ENCODE measurements at places on chromosomes 5 and 9. TPM values are rescaled to one million over a fixed set of nuclear protein-coding genes. Genes with fewer than 3 reads are reported as not detected.

DNA sequence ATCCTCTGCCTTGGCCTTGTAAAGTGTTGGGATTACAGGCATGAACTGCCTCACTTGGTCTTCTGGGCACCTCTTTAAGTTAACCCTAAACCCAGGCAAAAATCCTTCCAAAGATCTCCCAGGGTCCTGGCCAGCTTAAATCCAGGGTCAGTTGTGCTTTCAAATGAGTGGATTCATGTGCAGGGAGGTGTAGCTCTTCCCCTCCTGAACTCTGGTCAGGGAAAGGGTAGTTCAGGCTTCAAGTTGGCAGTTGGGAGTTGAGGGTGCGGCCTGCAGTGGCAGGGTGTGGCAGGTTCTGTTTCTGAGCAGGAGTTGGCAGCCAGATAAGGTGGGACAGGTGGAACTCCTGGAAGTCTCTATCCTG, 3.6 kb downstream of the HNRNPAB start:
- no peak for DNase-seq

GRCh38 chr5:90548069-90548593, 10.5 kb upstream of the ADGRV1 start:
- DNase-seq, result no peak

GRAMD2B gene
- total RNA-seq, result 6.0 TPM

DNA sequence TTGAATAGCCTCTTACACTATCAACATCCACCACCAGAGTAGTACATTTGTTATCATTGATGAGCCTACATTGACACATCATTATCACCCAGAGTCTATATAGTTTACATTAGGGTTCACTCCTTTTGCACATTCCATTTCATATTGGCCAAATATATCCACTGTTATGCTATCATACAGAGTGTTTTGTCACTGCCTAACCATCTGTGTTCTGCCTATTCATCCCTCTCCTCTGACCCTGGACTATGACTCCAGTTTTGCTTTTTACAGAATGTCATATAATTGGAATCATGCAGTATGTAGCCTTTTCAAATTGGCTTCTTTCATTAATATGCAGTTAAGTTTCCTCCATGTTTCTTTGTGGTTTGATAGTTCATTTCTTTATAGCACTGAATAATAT, 904.7 kb downstream of the TLE1 start:
- DNase-seq, result no peak

ITGA1 gene
- total RNA-seq, result 13.0 TPM

DNA sequence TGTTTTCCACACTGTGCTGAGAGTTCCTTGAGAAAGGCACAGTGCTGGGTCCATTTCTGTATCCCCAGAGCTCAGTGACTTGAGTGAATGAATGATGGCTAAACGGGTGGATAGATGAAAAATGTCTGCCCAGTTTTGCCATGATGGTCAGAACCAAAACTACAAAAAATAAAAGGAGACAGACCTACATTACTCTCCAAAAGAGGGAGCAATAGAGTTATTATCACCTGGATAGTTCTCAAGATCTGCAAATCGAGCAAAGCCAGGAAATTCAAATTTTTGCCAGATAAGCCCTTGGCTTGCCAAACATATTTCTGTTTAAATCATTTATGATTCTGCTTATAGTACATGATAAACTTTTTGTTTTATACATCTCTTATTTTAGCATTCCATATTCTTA, 214.2 kb upstream of the ZNF462 start:
- no peak for DNase-seq

PJA2 gene
- 61.7 TPM for total RNA-seq

SPINK7 gene
- total RNA-seq, result not detected

CCNI2 gene
- 13.8 TPM for total RNA-seq

DNA sequence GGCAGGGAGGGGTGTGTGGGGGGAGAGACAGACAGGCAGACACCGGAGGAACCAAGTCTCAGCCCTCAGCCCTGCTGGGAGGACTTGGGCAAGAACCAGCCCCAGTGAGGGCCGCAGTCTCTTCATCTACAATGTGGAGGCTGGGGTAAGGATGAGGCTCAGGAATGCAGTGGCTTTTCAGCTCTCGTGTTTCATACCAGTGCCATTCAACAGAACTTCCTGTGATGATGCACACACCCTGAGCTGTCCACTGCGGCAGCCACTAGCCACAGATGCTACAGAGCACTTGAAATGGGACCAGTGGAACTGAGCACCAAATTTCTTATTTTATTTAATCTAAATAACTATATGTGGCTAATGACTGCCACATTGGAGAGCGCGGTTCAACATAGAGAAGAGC, 10.7 kb downstream of the CAMK2A start:
- DNase-seq, result no peak

DENND1A gene
- total RNA-seq, result 14.1 TPM

DNA sequence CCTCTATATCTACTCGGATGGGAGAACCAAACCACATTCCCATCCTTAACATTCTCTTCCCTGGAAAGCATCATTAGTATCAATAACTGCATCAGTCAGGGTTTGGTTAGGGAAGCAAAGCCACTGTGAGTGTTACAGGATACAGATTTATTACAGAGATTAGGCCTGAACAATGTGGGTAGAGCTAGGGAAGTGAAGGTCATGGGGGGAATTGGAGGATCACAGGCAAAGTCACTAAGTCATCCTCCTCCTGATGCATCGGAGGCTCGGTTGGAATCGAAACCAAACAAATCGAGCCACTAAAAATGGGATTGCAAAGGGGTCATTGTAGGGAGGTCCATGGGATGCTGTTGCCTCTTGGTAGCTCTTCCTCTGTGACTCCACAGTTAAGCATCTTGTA, 61.8 kb upstream of the ZBTB43 start:
- DNase-seq, result no peak

GRCh38 chr9:34674440-34674839, 12.0 kb upstream of the CCL27 start:
- no peak for DNase-seq

GRCh38 chr5:39469176-39469575, 44.4 kb upstream of the DAB2 start:
- DNase-seq, result no peak

SLC36A3 gene
- total RNA-seq, result not detected

FBP2 gene
- not detected for total RNA-seq

- no peak for DNase-seq
These were observed 179.9 kb upstream of the KLF4 start for GRCh38 chr9:107669422-107669821.

TAF11L10 gene
- total RNA-seq, result not detected

- DNase-seq, result no peak
These were observed 1.2 kb upstream of the BTF3 start for GRCh38 chr5:73496984-73497457.

DNA sequence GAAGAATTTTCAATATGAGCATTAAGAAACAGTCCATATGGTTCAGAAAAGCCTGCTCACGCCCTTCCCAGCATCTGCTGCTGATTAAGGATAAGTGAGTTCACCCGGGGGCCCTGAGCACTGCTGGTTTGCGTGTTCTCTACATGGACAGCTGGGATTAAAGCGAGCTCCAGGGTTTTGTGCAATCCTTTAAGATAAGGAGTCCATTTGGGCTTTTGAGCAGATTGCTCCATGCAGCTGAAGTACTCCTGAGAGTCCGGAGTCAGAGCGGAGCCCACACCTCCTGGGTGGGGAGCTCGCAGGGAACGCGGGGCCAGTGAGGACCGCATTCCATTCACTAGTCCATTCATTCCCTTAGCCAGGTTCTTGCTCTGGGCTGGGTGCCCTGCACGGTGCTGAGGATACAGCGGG, 149.3 kb upstream of the COL5A1 start:
- DNase-seq, result no peak

DNA sequence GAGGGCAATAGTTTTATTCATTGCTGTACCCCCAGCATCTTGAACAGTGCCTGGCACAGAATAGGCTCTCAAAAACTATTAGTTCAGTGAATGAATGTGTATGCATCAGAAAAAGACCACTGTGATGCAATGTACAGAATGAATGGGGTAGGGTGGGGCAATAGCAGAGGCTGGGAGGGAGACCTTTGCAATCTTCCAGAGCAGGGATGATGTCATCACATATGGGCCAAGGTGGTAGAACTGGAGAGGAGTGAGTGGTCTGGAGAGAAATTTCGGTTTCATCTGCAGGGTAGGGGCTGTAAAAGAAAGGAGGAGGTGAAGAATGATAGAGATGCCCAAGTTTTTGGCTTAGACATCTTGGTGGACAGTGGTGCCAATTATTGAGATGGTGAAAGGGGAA, 23.4 kb upstream of the ARAP3 start:
- no peak for DNase-seq

- no peak for DNase-seq
These were observed 33.4 kb downstream of the BARHL1 start for GRCh38 chr9:132615774-132616173.

PCDHB14 gene
- total RNA-seq, result not detected

- DNase-seq, result no peak
These were observed 563.9 kb upstream of the ADAMTS16 start for GRCh38 chr5:4576161-4576748.

- DNase-seq, result no peak
These were observed 251.6 kb upstream of the PTGER4 start for GRCh38 chr5:40428126-40428525.

DNA sequence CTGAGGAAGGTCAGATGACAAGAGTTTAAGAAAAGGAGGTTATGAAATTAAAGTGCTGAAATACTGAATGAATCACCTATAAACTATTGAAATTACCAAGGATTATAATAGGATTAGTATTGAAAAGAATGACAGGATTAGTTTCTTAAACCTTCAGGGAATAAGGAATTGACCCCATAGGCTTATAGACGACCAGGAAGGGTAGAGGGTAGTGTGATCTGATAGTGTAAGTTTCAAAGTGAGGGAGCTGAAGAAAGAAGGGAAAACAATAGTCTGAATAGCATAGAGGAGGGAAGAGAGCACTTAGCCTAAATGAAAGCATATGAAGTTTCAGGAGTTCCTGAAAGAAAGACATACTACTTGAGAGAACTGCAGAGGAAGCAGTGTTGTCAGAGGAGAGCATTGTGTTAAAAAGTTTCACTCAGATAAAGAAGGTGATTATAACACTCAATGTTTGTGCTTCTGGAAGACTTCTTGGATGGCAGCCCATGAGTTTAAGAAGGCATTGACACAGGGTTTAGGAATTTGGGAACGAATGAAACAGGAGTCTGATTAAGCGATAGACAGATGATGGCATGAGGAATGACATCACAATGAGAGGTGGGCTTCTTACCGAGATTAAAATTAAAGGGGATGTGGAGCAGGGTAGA, 557.9 kb upstream of the GRAMD2B start:
- DNase-seq, result no peak
